ENCODE measurements at places on chromosomes 1 and 21.

DNA sequence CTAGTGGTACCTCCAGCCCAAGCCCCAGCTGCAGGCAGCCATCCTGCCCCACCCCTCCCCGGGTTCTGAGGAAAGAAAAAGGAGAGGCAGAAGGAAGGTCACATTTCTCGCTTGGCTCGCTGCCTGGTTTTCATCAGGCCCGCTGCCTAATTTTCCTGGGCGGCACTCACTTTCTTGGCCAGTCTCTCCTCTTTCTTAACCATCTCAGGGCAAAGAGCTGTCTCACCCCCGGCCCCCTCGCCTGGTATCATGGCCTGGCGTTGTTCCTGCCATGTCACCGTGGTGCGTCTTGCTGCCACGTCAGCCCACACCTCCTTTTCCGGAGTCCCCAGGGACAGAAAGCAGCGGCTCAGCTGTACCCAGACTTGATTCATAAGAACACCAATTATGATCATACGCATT, 26.6 kb upstream of the CASZ1 start:
- no peak for DNase-seq

- no peak for DNase-seq
Measured at GRCh38 chr1:112544011-112544688, 35.4 kb downstream of the WNT2B start.

DNA sequence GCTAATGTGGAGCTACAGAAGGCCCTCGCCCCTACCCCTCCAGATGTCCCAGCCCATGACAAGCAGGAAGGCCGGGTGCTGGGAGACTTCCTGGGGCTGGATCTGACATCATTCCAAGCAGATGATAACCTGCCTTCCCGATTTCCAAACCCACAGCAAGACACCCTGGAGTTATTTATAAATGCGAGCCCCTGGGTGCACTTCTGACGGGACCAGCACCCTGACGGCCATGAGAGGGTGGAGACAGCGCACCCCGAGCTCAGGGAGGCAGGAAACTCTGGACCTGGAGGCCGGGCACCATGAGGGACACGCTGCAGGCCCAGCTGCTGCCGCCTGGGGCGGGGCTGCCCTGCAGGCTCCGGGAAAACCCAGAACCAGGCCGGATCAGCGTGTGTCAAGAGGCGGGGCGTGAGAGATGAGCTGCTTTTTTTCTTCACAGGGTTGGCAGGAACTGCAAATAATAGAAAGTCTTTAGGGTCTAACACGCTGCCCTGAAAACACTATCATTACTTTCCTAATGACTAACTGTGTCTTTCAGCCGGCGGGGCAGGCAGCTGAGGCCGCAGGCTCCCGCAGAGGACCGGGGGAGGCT, 2.5 kb upstream of the PCBP3 start:
- no peak for DNase-seq

DNA sequence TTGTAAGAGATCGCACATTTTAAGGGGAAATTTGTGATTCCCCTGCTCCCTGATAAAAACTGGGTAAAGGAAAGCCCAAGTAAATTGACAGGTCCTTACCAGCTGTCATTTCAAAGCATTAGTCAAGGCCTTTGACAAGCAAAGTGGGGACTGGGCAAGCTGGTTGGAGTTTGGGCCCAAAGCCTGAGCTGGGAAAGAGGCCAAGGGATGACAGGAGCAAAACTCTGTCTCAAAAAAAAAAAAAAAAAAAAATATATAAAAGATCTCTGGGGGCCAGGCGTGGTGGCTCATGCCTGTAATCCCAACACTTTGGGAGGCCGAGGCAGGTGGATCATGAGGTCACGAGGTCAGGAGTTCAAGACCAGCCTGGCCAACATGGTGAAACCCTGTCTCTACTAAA, 36.9 kb downstream of the SLC2A1 start:
- no peak for DNase-seq

DNA sequence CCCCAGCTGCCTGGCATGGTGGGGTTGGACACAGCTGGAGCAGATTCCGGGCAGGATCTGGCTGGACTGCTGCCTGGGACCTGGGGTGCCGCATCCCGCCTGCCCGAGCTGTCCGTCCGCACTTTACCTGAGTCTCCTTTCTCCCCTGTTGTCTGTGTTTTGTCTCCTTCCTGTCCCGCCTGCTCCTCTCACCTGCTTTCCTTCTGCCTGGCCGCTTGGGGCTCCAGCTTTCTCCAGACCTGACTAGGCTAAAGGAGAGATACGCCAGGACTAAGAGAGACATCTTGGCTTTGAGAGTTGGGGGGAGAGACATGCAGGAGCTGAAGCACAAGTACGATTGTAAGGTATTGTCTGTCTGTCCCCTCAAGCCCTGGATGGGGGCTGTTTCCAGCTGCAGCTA, 73.3 kb downstream of the ARHGEF10L start:
- DNase-seq, result no peak

DNA sequence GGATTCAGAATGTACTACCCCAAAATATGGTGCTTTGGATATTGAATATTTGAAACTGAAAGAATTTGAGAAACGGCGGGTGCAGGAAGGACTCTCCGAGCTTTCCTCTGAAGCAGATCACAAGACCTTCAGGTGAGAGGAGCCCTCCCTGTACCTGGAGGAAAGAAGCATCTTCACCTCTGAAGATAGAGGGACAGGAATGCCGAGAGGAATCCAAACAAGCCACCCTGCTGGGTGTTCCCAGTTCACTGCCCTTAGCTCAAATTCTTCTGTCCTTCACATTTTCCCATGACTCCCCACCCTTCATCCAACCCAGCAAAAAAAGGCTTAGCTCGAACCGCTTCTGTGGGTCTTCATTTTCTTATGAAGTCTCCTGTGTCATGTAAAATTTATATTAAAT, 18.2 kb upstream of the PADI2 start:
- DNase-seq, result no peak

DNA sequence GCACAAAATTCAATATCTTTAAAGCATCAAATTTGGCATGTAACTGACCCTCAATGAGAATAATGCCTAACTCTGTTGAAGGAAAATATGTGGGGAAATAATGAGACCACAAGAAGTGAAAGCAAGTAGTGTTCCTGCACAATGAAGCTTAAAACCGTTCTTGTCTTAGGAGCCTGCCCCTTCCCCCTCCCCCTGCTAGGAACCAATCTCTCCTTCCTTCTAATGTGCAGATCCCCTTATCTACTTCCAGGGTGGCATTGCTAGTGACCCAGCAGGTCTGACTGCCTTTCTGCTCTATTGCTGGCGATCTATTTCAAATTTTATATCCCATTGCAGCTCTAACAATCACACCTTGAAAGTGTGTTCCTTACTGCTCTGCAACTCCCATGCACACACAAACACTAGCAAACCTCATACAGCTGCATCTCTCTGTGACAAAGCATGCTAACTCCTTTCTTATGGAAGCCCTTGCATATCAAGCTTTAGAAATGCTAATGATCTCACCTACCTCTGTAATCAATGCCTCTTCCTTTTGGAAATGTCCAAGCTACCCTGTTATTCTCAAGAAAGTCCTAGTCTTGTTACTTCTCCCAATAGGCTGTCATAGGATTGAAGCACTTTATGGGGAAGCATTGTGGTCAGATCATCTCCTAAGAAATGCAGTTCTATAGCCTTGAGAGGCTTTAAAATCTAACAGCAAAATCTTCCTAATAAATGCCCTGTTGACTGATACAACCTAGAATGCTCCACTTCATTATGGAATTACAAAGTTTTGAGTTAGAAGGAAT, 26.5 kb downstream of the BCL9 start:
- peak; percentile 14 for DNase-seq

GRCh38 chr1:94636624-94637023, 95.1 kb upstream of the F3 start:
- DNase-seq, result no peak

GRCh38 chr1:170068923-170069322, 5.6 kb downstream of the KIFAP3 start:
- DNase-seq, result no peak

DNA sequence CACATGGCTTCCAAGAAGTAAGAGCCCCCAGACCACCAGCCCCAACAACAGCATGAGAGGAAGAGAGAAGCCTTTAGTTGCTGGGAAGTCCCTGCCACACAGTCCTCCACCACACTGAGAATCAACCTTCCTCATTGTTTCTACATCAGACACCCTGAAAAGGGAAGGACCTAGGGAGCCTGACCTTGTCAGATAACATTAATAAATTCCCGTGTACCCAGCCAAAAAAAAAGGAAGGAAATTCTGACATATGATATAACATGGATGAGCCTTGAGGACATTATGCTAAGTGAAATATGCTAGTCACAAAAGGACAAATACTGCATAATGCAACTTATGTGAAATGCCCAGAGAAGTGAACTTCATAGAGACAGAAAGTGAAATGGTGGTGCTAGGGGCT, 65.6 kb upstream of the ARHGAP29 start:
- peak; percentile 16 for DNase-seq

- no peak for DNase-seq
Measured at GRCh38 chr21:38787461-38788274, 18.1 kb upstream of the ETS2 start.

DNA sequence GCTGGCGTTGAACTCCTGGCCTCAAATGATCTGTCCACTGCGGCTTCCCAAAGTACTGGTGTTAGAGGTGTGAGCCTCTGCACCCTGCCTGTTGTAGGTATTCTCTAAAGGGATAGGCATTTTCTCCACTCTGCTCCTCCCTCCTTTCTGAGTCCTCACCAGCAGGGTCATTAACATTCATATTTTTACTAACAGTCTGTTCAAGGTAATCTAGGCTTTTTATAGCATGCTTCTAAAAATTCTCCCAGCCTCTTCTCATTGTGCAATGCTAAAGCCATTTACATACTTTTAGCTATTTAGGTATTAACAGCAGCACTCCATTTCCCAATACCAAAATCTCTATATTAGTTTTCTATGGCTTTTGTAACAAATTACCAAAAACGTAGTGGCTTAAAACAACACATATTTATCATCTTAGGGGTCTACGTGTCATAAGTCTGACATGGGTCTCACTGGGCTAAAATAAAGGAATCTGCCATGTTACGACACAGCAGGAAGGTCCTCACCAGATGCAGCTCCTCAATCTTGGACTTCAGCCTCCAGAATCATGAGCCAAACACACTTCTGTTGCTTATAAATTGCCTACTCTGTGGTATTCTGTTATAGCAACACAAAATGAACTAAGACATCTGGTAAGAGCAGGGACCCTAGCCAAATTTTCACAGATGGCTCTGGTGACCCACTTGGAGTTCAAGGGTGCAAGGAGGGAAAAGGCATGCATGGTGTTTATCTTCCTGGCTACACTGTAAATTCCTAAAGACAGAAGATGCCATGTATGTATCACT, 2.9 kb upstream of the SLC2A7 start:
- no peak for DNase-seq

GRCh38 chr1:66413136-66413837, 120.7 kb upstream of the SGIP1 start:
- DNase-seq, result peak; percentile 68

DNA sequence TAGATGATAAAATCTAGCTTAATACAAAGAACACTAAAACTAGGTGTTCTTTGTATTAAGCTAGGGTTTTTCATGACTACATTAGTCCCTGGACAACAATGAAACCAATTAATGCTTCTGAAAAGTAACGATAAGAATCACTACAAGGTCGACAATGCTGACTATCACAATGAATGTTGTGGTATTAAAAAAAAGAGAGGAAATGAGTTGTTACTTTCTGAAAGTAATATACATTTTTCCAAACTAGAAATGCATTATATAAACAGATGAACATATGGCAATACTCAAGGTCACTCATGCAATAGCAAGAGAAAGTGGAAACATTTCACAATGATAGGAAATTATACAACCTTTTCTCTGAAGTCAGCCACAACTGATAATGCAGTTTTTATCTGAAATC, 19.0 kb downstream of the DPH5 start:
- DNase-seq, result peak; percentile 65

GRCh38 chr21:21200939-21201615, 202.9 kb downstream of the NCAM2 start:
- peak; percentile 32 for DNase-seq

GRCh38 chr1:234724516-234725176, 114.7 kb upstream of the IRF2BP2 start:
- DNase-seq, result no peak

GRCh38 chr21:41957991-41958766, 4.4 kb upstream of the C2CD2 start:
- peak; percentile 28 for DNase-seq

DNA sequence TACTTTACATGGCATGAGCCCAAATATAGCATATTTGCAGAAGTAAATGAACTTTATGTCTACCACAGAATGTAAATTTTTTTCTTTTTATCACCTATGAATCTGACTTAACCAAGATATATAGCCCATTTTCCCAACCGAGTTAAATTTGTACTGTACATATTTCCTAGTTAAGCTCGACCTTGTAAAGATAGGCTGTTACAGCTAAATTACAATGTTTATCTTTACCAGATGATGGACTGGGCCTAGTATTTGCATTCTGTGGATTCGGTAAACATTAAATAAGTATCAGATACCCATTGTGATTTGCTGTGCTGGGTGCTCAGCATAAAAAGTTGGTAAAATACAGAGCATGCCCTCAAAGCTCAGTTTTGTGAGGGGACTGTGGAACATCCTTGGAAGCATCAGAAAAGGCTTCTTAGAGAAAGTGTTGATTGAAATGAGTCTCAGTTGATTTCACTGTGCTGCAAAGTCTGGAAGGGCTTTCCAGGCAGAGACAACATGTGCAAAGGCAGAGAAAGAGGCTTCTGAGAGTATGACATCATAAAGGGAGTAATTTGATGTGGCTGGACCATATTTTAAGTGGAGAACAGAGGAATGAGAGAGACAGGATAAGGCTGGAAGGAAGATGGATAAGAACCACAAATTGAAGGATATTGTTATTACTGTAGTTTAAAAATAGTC, 27.4 kb downstream of the MORC3 start:
- DNase-seq, result no peak

GRCh38 chr1:168568346-168568745, 8.1 kb upstream of the XCL1 start:
- no peak for DNase-seq

- DNase-seq, result no peak
Measured at GRCh38 chr1:76690766-76691165, 176.5 kb upstream of the ST6GALNAC5 start.

DNA sequence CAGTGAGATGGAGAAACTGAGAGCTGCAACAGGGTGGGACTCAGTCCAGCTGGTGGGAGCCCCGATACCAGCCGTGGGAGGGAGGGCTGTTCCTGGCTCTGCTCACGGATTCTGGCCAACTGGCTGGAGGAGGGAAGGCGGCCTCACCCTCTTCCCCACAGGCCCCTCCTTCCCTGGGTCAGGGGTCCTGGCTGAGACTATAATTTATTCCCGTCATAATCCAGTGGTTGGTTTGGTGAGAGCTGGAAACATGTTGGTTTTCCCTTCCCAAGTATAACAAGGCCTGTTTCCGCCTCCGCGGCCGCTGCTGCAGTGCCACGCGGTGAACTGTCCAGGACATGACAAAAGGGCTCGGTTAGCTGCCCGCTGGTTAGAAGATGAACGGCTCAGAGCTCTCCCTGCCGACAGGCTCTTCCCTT, 10.0 kb downstream of the PTPRF start:
- no peak for DNase-seq

Measured in hematopoietic multipotent progenitor cell treated with erythropoietin and hydrocortisone succinate and interleukin-3 and kit ligand, for 6 days (in vitro differentiated cells).